ENCODE measurements at places on chromosomes 7 and 10.

DNA sequence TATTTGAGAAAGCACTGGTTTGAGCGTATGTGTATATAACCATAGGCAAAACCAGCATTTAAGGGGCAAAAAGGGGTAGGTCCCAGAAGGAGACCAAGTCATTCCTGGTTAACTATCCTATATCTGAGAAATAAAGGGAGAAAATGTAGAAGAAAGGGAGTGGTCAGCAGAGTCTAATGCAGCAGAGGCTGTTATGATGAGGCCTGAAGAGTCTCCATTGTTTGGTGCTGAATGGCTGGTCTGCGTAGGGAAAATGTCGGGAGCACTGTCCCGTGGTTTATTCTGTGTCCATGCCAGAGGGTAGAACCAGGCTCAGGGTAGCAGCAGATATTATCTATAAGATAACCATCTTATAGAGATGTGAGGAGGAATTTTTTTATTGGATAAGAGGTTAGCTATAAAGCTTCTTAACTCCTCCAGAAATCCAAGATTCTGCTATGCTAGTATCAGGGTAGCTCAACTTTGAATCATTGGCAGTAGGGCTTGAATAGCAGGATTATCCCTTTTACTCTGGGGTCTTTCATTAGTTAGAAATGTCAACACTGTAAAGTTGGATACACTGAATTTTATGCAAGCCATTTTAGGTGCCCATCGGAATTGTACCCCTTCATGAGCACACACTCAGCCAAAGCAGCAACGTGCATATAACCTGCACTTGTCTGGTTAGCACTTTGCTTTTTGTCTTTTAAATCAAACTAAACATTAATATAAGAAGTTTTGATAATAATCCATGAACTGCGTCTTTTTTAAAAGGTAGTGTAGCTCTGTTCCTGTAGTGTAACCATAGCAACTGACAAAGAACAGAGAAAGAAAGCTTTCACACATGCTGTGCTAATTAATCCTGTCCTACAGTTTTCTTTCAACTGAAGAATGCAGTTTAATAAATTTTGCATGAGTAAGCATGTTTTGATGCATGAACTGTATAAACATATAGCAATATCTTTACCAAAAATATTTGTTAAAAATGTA, 312.0 kb upstream of the FZD1 start:
- DNase-seq = no peak

DNA sequence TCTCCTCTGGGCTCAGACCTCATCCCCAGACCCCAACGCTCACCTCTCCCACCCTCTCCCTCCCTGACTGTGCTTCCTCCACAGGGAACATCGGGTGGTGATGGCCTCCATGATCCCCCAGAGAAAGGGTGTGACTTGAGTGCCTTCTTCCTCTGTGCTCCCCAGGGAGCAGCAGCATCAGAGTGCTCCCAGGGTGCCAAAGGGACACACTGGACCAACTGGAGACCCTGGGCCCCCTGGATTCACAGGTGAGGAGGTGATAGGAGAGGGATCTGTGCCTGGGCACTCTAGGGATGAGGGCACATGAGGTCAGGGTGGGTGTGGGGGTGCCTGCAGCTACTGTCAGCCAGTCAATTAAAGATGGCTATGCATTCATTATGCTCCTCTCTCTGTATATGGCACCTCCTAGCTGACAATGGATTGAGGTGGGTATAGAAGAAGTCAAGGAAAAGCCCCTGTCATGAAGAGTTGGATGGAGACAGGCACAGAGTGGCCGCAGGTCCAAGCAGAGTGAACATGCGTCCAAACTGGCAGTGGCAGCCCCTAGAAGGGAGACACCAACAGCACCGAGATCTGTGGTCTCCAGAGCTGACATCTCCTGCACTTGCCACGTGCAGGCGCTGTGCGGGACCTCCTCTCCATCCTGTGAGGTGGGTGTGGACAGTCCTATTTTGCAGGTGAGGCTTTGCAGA, 15.5 kb upstream of the VOPP1 start:
- DNase-seq = no peak

DNA sequence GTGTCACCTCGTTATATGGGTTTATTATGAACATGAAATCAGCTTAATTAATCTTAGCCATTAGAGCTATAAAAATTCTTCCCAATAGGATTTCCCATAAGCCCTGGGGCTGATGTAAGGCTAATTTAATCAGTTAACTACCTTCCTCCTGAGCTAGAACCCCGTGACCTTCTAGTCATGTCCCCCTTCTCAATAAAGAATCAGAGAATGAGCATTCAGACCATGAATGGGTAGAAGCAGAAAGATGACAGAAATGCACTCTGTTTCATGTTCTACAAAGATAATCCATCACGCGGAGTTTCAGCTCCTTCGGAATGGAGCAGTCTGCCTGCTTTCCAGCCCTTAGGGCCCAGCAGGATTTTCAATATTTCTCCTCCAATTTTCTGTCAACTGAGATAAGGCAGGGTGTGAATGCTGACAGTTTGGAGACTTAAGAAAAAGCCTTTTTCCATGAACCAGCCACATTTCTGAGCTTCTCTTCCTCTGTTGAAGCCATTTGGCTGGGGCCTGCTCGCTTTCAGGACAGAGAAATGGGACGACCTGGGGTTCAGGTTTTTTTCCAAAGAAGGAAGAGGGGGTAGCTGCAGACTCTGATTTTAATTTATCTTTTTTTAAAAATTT, 211.0 kb downstream of the NEBL start:
- no peak for DNase-seq

DNA sequence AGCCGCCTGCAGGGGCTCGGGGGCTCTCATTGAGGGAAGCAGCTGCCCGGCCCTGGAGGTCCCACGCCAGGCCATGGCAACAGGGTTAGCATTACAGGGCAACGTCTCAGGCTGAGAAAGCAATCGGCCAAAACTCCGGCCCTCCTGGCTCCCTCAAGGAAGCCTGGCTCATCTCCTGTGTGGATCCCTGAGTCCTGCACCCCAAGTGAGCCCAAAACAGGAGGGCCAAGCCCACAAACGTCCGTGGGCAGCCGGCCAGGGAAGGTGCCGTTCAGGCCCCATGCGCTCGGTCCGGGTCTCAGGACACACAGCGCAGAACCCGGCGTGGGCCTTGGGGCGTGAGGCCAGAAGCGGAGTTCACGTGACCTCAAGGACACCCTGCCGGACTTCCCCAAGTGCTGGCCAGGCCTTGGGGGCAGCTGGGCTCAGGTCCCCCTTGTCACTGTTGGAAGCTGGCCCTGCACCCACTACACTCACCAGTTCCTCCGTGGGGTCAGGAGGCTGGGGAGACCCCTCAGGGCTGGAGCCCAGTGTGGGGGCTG, 8.0 kb upstream of the PWWP2B start:
- DNase-seq = no peak

DNA sequence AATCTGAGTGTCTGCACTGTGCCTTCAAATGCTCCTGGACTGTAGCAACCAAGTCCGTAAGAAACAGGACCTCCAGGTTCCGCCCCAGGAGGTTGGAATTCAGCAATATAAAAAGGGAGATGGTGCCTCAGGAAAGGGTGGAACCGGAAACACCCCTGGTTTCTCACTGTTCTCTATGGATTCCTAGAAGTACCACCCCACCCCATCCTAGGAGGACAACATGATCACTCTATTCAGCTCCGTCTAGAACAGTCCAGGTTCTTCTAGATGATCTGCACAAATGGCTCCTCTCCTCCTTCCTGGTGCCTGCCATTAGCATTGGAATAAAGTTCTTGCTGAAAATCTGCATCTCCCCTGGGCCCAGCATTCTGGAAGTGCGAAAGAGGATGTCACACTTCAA, 7.6 kb upstream of the ZNF12 start:
- no peak for DNase-seq

GRCh38 chr7:40077849-40078248, 56.6 kb downstream of the MPLKIP start:
- DNase-seq = no peak

DNA sequence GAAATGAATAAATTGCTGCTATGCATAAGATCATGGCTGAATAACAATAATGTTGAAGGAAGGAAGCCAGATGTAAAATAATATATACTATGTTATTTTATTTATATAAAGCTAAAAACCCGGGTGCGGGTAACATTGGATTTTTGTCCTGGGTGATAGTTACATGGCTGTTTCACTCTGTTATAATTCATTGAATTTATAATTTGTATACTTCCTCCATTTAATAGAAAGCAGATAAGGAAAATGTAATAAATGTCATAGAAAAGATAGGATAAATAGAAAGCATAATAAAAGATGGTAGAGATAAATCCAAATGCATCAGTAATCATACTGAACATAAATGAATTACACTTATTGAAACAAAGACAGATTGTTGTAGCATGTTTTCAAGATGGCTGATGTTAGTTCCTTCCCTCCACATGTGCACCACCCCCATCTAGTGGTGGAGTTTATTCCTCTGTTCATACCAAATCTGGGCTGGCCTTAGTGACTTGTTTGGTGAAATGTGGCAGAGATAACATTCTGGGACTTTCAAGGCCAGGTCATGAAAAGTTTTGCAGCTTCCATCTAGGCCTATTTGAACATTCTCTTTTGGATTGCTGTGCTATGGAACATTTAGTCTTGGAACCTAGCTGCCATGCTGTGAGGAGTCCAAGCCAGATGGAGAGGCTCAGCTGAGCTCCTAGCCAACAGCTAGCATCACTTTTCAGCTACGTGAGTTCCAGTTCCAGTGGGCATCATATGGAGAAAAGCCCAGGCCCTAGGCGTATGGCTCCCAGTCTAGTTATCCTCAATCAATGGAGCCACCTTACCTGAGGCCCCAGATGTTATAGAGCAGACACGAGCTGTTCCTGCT, 46.9 kb downstream of the AHCYL2 start:
- DNase-seq = peak; percentile 5

DNA sequence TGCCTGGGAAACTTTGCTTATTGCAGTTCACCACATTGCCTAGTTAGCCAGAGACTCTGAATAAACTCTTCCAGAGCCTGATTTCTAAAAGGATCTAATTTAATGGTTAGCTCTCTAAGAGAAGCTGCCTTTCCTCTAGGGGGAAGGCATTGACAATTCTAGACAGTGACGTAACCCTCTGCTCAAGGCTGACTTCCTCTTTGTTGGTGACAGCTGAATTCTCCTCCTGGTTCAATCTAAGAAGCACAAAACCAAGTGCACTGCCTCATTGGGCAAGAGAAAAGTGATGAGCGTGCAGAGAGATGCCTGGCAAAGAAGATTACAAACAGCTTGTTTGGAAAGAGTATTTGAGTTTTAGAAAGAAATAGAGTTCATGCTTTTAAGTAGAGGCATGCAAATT, 102.7 kb downstream of the MACC1 start:
- DNase-seq = no peak

- no peak for DNase-seq
These were observed 33.5 kb upstream of the KLHL7 start for GRCh38 chr7:23072048-23072447.

GRCh38 chr10:88781206-88781605, 21.3 kb upstream of the LIPM start:
- no peak for DNase-seq

DNA sequence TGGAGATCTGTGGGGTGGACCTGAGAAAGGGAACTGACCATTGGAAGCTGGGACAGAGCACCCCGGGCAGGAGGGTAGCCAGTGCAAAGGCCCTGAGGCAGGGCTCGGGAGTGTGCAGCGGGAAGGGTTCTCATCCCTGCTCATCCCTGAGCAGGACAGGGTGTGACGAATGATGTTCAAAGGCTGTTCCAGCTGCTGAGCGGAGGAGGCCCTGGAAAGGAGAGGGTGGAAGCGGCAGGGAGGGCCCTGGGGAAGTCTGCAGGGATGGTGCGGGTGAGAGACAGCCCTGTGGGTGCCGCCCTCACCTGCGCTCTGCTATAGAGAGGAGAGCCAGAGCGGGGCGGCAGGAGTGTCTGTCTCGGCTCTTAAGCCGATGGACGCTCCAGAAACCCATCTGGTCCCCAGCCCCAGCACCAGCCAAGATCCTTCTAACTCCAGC, 43.7 kb downstream of the PRKAG2 start:
- DNase-seq = no peak

DNA sequence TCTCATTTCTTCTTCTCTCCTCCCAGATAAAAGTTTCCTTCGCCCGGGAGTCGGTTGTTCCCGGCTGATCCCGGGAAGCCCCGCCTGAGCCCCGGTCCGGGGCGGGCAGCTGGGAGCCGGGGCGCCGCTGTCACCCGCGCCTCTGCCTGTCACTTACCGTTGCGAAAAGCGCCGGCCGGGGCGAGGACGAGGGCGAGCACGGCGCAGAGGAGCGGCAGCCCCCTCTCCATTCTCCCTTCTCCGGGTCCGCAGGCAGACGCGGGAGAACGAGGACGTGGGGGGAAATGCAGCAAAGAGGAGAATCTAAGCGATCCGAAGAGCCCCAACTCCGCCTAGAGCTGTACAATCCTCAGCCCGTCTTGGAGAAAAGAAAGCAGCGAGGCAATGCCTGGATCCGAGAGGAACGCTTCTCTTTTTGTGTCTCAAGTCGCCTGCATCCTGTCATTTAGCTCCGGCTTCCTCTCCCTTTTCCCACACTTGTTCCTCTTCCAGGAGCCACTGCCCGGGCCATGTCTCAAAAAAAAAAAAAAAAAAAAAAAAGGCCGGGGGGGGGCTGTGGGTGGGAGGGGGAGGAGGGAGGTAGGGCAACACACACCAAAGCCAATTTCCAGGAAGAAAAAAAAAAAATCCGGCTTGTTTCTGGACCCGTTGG, at the start of gene NRP1:
TSS of gene NRP1 (minus strand) at position 515 of the 652 bp plus-strand sequence. CDS start at position 230, 285 bp downstream.
- no peak for DNase-seq

GRCh38 chr7:32204361-32205018, 134.3 kb upstream of the PDE1C start:
- no peak for DNase-seq

DNA sequence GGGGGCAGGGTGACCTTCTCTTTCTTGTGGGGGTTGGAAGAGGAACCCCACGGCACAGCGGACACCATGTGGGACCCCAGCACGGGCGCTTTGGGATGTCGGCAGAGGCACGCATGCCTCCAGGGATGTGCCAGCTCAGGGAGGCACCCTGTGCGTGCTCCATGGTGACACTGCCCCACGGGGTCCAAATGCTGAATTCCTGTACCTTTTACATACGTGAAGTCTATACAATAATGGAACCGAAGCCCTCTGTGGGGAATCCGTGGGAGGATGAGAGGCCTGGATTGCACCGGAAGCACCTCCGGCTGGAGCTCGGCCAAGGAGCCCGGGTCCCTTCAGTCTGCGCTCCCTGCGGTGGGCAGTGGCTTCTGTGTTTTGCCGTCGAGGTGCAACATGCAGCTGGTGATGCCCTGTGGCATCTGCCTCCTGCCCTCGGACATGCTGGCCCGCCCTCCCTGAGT, 524.3 kb downstream of the DNAJB6 start:
- no peak for DNase-seq

- no peak for DNase-seq
These were observed 166.9 kb downstream of the CPEB3 start for GRCh38 chr10:92124020-92124419.
